Activated CD4-positive, alpha-beta T cell treated with anti-CD3 and anti-CD28 coated beads for 1 hour (primary cell): ENCODE measurements at places on chromosomes 6 and 20.

GRCh38 chr6:7238900-7239589, 74.0 kb downstream of the SSR1 start:
- peak; percentile 59 for DNase-seq

GRCh38 chr6:45445364-45445748, 67.6 kb upstream of the SUPT3H start:
- DNase-seq = no peak

DNA sequence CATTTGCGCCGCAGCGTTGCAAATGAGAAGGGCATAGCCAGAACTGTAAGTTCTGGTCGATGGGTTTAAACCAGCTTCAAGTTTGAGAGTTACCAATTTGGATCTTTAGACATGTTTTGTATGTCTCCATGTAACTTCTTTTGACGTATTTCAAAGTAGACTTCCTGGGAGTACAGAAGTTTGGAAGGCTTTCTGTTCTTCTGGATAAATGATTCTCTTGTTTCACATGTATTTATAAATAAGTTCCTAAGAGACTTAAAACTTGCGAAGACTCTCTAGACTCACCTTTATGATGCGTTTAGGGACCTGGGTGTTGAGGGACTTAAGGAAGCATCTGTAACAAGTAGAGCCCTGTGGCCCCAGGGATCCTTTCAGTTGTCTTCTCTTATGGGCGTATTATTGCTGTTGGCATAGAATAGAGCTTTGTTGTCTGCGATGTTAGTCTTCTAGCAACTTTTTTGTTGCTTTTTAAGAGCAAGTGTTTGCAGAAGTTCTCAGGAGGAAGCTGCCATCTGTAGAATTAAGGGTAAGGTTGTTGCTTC, 1.3 kb downstream of the CDYL start:
- no peak for DNase-seq

GRCh38 chr6:121216928-121217327, 117.4 kb downstream of the TBC1D32 start:
- no peak for DNase-seq

- DNase-seq = no peak
Observed at GRCh38 chr20:58634521-58635278, 16.4 kb upstream of the STX16 start.

DNA sequence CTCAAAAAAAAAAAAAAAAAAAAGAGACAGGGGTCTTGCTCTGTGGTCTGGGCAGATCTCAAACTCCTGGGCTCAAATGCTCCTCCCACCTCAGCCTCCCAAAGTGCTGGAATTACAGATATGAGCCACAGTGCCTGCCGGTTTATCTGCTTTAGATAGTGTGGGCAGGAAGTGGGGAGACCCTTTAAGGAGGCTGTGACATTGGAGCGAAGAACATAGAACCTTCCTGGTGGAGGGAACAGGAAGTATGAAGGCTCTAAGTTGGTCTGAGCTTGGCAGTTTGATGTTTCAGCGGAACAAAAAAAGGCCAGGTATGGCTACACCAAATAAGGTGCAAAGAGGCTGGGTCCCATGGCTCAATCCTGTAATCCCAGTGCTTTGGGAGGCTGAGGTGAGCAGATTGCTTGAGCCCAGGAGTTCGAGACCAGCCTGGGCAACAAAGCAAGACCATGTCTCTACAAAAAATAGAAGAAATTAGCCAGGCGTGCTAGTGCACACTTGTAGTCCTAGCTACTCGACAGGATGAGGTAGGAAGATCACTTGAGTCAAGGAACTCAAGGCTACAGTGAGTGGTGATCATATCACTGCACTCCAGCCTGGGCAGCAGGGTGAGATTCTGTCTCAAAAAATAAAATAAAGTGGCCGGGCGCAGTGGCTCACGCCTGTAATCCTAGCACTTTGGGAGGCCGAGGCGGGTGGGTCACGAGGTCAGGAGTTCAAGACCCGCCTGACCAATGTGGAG, 8.7 kb upstream of the ZMYND8 start:
- DNase-seq = no peak

GRCh38 chr6:130514712-130515111, 148.9 kb downstream of the TMEM200A start:
- no peak for DNase-seq

DNA sequence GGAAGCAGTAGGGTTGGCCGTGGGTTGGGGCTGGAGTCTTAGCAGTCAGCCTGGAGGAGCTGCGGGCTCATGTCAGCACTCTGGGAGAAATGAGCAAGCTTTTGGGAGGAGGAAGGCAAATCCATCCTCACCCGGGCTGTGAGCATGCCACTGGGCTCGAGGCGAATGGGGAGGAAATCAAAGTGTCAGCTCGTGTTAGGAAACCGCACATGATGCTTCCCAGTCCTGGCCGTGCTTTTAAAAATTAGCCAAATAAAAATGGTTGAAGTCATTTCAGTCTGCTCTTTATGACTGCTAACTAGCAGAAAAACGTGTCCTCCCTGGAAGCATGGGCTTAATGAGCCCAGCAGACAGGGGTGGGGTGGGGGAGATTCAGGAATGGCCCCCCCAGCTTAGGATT, 98.1 kb downstream of the NFATC2 start:
- DNase-seq = no peak

- no peak for DNase-seq
Observed at GRCh38 chr20:34472246-34472925, 43.8 kb upstream of the DYNLRB1 start.

DNA sequence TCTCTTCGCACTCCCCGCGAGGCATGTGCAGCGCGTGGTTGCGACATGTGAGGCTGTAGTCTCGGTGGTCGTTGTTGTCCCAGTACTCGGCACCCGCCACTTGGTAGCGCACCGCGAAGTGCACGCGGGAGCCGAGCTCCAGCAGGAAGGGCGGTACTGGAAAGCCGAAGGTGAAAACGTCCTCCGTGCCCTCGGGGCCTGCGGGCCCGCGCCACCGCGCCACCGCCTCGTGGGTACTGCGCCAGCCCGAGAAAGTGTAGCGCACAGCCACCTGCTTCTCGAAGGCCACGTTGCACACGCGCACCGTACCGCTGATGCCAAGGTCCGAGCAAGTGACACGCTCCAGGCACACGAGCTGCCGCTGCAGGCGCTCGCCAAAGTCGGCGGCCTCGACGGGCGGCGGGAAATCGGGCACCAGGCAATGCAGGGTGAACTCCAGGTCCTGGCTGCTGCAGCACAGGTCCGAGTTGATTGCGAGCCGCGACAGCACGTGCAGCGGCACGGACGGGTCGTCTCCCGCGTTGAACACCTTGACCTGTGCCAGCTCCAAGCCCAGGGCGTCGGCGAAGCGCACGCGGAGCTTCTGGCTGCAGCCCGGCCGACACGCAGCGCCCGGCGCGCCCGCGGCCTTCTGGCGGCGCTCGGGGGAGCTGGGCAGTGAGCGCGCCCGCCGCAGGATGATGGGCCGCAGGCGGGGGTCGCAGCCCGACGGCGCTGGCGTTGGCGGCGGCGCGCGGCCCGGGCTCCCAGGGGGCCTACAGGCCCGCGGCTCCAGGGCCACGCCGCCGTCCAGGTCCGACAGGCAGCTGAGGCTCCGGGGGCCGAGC, 840 bp downstream of the PPP1R3D start:
- DNase-seq = no peak

GRCh38 chr20:40894237-40894630, 134.4 kb upstream of the TOP1 start:
- DNase-seq = no peak

DNA sequence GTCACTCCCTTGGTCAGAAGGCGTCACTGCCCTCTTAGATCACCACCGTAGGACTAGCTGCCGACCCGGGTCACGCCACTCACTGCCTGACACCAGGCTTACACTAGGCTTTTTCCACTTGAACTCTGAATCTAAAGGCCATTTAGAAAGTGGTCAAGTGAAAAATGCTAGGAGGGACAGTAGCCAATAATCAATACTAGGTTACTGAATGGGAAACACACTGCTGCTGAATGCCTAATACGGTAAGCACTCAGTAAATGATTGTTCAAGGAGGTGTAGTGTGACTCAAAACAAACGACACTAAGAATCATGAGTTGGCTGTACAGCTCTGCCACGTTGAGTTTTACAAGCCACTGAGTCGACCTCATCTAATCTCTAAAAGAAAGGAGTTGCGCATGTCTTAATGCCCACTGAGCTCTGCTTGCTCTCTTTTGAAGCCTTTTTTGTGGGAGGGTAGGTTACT, 760 bp upstream of the IBTK start:
- DNase-seq = no peak

- peak; percentile 62 for DNase-seq
Observed at GRCh38 chr20:25867776-25868649, 171.4 kb upstream of the ZNF337 start.

- peak; percentile 16 for DNase-seq
Observed at GRCh38 chr20:43187476-43188233, 2.1 kb downstream of the PTPRT start.

- no peak for DNase-seq
Observed at GRCh38 chr6:132669690-132670291, 10.8 kb upstream of the TAAR1 start.

DNA sequence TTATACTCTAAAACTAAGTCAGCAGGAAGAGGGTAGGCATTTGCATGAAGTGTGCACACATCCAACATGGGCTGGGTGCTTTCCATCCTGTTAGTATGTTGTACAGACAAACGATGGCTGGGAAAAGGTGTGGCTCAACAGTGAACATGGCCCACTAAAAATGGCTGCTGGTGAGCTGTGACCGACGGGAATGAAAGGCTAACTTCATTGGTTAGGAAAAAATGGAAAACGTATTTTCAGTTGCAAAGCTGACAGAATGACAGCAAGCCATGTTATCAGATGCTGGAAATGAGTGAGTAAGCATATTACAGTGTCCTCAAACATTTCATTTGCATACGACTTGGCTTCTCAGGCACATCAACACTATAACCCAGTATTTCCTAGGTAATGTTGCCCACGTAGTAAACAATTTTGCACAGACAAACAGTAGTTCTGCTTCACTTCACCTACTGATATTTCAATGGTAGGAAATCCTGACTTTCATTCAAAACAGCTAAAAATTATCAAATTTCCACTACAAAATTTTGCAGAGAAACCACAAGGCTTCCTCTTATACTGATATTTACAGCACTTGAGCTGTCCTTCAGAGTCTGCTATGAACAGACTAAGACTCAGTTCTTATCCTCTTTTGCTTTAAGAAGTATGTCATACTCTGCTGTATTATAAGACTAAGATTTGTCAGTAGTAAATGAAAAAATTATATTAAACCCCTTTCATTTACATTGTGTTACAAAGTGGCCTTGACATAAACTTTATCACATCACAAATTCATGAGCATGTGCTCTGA, 98.9 kb downstream of the IRF4 start:
- DNase-seq = no peak

DNA sequence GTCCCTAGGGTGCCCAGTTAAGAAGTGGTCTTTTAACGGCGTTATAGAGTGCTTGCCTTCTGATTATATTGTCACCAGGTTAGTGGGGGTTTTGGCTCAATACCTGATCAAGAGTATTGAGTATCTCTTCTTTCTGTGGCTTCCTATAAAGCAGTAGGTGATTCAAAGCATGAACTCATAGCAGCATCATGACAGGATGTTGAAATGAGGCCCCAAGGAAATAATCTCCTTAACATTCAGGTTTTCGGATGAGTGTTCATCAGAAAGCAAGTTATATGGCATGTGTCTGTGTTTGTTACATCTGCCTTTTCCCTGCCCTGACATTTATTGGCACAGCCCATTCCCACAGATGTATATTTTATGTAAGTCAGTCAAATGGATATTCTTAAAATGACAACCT, 301.0 kb downstream of the FARS2 start:
- no peak for DNase-seq
